Activated CD4-positive, alpha-beta memory T cell treated with anti-CD3 and anti-CD28 coated beads for 36 hours (primary cell): ENCODE measurements at places on chromosomes 5 and 9. TPM values are rescaled to one million over a fixed set of nuclear protein-coding genes. Genes with fewer than 3 reads are reported as not detected.

The PDGFRB gene
- total RNA-seq, result 0.21 TPM

The IL33 gene
- not detected for total RNA-seq

The CYFIP2 gene
- total RNA-seq, result 319 TPM

GRCh38 chr9:93262537-93263310 is 78.8 kb downstream of the WNK2 start:
- no peaks in the 10 kb centered on the region for H3K36me3 ChIP-seq
- no peak overlapping the region for H3K27ac ChIP-seq
- H3K4me1 ChIP-seq, result peaks cover 3% of the 10 kb centered on the region
- no peaks in the 10 kb centered on the region for H3K27me3 ChIP-seq
- DNase-seq, result peak; percentile 5
